ENCODE measurements at places on chromosomes 16 and 17.

- DNase-seq, result no peak
Observed at GRCh38 chr17:50533185-50533584, 650 bp downstream of the EPN3 start.

- no peak for DNase-seq
Observed at GRCh38 chr17:48160177-48161081, 52.9 kb downstream of the SNX11 start.

- no peak for DNase-seq
Observed at GRCh38 chr17:78023042-78023441, 64.5 kb downstream of the TNRC6C start.

DNA sequence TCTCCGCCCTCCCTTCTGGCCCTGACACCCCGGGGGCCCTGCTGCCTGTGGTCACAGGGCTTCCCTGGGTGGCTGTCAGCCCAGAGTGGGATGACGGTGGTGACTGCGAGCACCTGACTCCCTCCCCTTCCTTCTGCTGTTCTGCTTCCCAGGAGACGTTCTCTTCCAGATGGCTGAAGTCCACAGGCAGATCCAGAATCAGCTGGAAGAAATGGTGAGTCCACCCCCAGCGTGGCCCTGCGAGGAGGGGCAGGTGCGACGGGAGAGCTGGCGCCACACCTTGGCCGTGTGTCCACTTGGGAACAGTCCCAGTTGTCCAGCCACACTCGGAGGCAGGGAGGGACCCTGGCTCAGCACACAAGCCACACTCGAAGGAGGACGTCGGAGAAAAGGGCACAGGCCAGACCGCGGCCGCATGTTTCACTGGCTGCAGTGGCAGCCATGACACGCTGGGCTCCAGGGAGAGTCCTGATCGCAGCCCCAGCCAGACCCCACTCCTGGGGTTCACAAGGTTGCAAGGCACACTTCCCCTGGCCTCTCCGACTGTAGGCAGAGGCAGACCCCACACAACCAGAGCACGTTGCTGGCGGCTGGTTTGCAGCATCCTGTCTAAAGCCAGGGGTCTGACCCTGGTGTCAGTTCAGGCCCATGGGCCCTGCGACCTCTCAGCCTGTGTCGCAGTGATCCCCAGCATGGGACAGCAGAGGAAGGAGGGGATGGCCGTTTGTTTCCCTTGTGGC lies 49.9 kb downstream of the BAIAP2 start:
- peak; percentile 93 for DNase-seq

DNA sequence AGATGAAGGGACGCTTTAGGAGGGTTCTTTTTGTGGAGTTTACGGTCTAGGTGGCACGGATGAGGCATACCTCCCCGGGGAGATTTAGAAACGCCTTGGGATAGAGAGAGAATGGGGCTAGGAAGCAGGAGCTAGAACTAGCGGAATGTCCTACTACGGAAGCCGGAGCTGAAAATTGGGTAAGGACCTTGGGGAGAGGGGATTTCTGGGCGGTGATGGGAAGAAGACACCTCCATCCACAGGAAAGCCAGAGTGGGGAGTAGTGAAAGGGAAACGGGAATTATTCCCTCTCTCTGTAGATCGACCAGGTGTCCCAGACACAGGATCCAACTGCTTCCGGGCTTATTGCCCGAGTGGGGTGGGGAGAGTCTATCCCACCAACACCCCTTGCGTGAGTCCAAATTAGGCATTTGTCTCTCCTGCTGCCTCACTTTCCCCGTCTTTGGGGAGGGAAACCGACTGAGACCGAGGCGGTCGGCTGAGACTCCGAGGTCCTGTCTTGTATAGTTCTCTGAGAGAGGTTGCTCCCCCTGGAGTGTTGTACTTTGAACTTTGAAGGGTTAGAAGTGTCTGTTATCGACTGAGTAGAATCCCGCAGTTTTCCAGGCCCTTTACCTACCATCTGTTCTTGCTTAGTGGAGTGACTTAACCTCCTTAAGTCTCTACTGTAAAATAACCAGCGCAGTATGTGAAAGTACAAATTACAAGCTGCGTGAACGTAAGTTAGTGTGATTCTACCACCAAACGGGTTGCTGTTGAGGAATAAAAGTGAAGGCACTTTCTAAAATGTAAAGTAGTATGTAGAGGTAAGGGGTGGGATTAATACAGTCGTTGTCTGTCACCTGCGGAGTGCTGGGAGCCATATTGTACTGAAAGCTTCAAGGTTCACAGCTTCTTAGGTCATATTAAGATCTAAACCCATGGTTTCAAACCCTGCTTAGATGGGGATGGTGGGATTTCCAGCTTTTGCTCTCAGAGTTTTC lies 1.0 kb downstream of the RSPRY1 start:
- no peak for DNase-seq

DNA sequence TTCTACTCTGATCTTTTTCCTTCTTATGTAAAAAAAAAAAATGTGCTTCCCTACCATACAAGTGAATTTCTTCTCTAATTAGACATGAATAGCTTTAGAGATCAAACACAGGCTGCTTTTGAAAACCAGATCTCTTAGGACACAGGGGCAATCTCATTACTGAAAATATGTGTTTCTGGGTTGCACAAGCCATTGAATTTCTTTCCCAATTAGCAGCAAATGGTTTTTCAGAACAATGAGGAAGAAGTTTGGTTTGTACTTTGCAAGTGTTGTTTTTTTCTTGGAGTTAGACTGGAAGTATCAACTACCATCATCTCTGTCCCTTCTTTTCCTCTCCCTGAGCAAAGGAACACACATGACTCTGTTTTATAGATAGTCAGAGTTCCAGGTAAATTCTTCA lies 5.6 kb upstream of the ANKS4B start:
- DNase-seq, result no peak

- no peak for DNase-seq
Observed at GRCh38 chr16:82317411-82318167, 147.6 kb upstream of the MPHOSPH6 start.

DNA sequence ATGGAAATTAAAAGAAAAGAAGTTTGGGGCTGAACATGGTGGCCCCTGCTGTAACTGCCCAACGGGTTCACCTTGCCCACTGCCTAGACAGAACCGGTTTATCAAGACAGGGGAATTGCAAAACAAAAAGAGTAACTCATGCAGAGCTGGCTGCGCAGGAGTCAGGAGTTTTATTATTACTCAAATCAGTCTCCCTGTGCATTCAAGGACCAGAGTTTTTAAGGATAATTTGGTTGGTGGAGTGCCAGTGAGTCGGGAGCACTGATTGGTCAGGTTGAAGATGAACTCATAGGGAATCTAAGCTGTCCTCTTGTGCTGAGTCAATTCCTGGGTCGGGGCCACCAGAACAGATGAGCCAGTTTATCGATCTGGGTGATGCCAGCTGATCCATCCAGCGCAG lies 4.4 kb upstream of the SCPEP1 start:
- DNase-seq, result no peak

GRCh38 chr17:45643591-45643990 lies 140.5 kb upstream of the CRHR1 start:
- no peak for DNase-seq

- DNase-seq, result no peak
Observed at GRCh38 chr17:29475891-29476290, 85.7 kb downstream of the TAOK1 start.

DNA sequence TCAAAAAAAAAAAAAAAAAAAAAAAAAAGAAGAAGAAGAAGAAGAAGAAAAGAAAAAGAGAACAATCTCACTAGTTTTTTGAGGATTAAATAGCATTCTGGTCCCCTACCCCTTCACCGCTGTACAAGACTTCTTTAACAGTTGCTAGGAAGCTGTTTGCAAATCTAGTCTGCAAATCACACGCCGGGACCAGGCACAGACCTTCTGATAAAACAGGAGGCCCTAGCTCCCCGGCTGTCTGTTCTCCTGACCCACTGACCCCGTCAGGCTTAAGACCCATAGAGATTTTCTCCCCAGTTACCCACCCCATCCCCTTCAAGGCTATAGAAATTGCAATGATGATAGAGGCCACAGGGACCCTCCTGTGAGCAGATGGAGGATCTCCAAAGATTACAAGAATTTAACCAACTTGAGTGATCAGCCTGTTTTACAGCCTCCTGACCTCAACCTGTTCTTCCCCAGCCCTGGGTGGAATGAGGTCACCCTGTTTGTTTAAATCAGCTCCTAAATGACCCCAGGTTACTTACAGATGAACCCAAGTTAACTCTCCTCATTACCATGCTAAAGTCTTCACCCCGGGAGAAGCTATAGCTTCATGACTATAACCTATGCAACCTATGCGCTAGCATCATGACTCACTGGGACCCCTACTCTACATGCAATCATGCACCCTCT lies 11.8 kb upstream of the SULT1A1 start:
- no peak for DNase-seq

GRCh38 chr16:31487071-31487719 lies 4.3 kb downstream of the SLC5A2 start:
- DNase-seq, result no peak

DNA sequence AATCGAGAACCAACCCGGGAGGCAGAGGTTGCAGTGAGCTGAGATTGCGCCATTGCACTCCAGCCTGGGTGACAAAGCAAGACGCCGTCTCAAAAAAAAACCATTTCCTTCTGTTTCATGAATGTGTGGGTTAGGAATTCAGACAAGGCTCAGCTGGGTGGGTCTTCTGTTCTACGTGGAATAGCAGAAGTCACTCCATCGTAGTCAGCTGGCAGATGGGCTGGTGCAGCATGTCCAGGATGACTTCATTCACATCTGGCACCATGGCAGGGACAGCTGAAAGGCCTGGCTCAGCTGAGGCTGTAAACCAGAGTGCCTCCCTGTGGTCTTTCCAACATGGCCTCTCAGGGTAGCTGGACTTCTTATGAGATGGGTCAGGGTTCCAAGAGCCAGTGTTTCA lies 89.0 kb downstream of the C17orf67 start:
- no peak for DNase-seq

- DNase-seq, result no peak
Observed at GRCh38 chr16:56909527-56909979, 22.4 kb upstream of the HERPUD1 start.

GRCh38 chr16:6558126-6558525 lies 774.5 kb upstream of the RBFOX1 start:
- DNase-seq, result no peak

DNA sequence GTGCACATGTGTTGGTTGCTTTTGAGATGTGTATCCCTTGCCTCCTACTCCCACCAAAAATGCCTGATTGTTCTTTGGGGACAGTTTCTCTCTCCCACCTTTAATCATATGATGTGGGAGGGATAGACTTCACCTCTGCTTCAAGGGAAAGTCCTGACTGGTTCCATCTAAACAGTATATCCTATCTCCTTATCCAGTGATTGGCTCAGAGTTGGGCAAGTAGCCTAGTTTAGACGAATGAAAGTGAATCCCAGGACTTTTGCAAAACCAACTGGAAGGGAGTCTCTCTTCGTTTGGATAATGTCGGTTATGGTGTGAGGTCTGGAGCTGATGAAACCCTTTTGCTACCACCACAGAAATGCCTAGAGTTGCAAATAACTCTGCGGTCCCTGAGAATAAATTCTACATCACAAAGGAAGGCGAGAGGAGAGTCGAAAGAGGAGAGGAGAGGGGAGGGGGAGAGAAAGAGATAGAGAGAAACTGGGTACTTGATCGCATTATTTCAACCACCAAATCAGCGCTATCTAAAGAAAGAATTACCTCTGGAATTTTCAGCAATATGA lies 77.1 kb upstream of the SALL1 start:
- no peak for DNase-seq

- no peak for DNase-seq
Observed at GRCh38 chr16:56618138-56618537, 7.4 kb upstream of the MT1E start.

GRCh38 chr17:57569853-57570252 lies 175.2 kb downstream of the CCDC182 start:
- DNase-seq, result no peak

- no peak for DNase-seq
Observed at GRCh38 chr17:4407851-4408250, 25.9 kb upstream of the SPNS3 start.

DNA sequence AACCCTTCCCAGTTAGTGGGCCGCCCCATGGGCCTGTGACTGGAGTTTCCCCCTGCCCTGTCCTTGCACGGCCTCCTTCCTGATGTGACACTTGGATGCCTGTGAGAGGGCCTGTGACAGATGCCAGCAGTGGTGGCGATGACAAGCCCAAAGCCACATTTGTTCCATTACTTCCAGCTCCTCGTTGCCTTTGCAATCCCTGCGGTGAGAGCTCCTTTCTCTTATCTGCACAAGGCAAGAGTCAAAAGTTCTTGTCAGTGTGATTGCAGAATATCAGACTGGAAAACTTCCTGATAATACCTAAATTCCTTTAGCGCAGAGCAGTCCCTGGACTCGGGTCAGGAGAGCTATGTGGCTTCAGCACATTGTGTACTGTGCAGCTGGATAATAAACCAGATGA lies 54.4 kb upstream of the ARHGAP44 start:
- DNase-seq, result no peak

DNA sequence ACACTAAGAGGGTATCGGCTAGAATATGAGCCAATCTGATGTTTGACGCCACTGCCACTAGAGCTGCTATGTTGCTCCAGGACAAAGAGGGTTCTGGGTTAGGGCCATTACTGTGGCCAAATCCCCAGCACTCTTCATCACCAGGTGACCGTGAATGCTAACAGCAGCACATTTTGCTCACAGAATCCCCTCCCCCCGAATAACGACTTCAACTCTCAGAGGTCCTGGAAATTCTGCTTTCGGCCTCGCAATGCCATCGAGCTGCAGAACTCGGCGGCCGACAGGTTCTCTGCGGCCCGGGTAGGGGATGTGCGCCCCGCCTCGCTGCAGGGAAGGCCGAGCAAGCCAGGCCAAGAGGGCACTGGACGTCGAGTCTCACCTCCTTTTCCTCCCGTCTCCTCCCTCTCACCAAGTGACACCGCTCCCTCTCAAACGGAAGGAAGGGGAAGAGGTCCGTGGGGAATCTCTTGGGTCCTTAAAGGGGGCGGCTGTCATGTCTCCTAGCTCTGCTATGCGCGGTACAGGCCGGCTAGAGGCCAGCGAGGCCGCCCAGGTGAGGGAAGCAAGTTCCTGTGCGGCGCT lies 31.9 kb downstream of the CDK5R1 start:
- DNase-seq, result no peak

DNA sequence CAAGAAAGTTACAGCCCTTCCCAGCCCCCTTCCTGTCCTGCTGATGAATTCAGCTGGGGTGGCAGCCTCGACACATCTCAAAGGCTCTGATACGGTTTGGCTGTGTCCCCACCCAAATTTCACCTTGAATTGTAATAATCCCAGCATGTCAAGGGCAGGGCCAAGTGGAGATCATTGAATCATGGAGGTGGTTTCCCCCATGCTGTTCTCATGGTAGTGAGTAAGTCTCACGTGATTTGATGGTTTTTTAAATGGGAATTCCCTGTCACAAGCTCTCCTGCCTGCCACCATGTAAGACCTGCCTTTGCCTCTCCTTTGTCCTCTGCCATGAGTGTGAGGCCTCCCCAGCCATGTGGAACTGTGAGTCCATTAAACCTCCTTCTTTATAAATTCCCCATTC lies 163.2 kb upstream of the FOXF1 start:
- DNase-seq, result no peak

GRCh38 chr17:50904518-50905459 lies 38.6 kb upstream of the TOB1 start:
- DNase-seq, result peak; percentile 90

Measured in posterior cingulate gyrus (tissue), 11 donors.